Vagina (tissue), 2 donors: ENCODE measurements at places on chromosomes 16 and 17.

DNA sequence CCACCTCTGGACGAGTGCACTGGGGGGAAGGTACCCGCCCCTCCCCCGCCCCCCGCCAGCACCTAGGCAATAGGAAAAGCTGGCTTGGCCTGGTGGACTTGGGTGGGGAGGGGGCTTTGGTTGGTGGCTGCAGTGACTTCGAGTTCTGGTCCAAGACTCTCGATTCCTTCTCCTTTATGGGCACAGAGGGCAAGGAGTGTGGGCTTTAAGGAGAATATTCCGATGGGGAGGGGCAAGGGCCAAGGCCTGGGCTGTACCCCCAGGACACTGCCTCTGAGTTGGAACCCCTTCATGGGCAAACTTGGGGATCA lies 409 bp downstream of the ACSF2 start:
- no peak for DNase-seq

GRCh38 chr16:84661418-84662060 lies 13.2 kb downstream of the KLHL36 start:
- DNase-seq = no peak

DNA sequence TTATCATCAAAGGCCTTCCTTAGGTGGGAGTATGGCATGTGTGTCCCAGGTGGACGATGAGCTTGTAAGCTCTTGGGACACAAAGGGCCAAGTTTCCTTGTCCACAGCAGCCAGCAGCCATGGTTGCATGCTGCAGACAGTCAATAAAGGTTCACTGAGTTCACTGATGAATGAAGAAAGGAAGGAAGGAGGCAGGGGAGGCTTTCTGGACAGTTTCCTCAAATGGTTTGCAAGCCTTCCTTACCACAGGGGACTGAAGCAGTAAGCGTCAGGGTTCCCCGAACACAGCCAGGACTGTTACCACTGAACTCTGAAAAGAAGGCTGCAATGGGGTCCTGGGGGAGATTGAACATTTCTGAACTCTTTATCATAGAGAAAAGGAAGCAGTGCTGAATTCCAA lies 111.1 kb downstream of the GAS7 start:
- no peak for DNase-seq

DNA sequence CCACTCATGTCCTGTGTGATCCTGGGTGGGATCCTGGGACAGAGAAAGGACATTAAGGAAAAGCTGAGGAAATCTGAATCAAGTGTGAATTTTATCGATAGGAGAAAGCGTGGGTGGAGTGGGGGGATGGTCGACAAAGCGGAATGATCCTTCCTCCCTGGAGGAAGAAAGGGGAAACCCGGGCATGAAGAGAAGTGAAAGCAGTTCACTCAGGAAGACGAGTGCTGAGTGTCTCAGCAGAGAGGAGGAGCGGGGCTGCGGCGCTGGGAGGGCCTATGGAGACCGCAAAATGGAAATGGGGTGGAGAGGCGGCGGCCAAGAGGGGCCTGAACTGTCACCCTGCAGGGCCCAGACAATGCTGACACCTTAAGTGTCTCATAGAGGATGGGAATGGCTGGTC lies 8.7 kb downstream of the ZDHHC7 start:
- DNase-seq = no peak

GRCh38 chr16:90018297-90018651 lies 982 bp downstream of the DBNDD1 start:
- no peak for DNase-seq

DNA sequence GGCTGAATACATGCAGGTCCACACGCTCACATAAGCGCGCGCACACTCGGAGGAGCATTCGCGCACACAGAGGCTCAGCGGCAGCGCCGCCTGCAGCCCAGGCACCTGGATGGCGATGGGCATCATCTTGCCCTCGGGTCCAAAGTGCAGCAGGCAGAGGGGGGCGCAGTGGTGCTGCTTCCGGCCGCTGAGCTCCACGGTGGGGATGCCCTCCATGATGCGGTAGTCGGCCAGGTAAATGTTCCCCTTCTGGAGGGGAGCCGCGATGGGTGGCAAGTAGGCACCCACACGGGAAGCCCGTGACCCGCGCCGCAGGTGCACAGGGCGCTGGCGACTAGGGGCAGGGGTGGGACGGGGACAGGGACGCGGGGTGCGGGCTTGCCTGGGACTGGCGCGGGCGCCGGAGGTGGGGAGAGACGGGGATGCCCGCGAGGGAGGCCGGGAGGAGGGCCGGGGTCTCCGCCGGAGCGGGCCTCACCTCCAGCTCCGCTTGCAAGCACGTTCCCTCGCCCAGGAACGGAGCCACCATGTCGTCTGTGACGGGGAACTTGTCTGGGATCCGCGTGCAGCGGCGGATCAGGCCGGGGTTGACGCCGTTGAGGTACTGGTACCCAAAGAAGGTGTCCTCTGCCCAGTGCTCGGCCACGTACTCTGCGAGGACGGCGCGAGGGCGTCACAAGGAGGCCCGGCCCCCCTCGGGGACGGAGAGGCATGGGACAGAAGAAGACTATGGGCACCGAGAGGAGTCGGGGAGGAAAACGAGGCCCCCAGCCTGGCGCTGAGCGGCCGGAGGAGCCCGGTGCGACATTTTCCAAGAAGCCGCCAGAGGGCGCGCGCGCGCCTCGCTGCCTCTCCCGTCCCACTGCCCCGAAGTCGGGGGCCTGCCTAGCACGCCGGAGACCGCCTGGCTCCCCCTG lies 8.0 kb downstream of the ALOX12B start:
- no peak for DNase-seq

- no peak for DNase-seq
Measured at GRCh38 chr17:28097901-28098300, 55.4 kb downstream of the NLK start.

- DNase-seq = no peak
Measured at GRCh38 chr16:53053967-53054669, 673 bp upstream of the CHD9 start.

DNA sequence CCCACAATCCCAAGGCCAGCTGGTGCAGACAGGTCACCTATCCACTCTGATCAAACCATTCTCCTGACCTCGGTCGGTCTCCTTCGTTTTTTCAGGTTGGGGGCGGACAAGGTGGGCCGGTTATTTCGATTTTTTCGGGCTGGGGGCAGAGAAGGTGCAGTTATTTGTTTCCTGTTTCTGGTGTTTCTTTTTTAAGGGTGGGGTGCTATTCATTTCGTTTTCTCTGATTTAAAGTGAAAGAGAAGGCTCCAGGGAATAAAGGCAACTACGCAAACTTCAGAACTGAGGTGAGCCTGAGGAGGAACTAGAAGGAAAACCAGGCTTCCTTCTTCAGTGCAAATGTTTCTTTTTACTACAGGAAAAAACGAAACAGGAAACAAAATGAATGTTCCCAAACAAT lies 64.8 kb downstream of the ANKRD11 start:
- DNase-seq = no peak

- no peak for DNase-seq
Measured at GRCh38 chr16:66913711-66914110, 5.0 kb downstream of the CDH16 start.

DNA sequence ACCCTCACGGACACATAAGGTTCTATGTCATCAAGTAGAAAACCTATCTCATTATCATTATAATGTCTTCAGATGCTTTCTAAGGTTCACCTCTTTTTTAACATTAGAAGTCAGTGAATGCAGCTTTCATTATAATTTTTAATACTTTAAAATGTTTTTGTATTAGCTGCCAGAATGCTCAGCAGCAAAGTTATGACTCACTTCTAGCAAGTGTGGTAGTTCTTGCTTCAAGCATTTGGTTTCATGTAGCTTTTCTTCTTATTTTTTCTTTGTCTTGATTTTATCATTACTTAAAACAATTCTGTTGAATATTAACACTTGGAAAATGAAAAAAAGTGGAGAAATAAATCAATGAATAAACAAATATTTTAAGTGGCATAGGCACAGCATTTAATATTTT lies 23.4 kb downstream of the LPCAT2 start:
- DNase-seq = no peak

DNA sequence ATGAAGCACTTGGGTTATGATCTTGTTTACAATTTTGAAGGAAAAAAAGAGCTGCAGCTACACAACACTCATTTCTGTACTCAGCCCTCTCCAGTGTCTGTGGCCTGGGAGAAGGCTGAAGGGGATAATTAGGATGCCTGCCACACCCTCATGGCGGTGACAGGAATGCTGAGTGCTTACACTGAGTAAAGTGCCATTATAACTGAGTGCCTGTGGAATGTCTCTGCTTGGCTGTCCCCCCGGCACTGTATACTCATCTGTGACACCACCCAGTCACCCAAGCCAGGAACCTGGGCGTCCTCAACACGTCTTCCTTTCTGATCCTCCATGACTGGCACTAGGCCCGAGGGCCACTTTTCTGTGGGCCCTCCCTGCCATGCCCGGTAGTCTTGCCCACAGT lies 3.5 kb upstream of the MRPL38 start:
- DNase-seq = no peak

DNA sequence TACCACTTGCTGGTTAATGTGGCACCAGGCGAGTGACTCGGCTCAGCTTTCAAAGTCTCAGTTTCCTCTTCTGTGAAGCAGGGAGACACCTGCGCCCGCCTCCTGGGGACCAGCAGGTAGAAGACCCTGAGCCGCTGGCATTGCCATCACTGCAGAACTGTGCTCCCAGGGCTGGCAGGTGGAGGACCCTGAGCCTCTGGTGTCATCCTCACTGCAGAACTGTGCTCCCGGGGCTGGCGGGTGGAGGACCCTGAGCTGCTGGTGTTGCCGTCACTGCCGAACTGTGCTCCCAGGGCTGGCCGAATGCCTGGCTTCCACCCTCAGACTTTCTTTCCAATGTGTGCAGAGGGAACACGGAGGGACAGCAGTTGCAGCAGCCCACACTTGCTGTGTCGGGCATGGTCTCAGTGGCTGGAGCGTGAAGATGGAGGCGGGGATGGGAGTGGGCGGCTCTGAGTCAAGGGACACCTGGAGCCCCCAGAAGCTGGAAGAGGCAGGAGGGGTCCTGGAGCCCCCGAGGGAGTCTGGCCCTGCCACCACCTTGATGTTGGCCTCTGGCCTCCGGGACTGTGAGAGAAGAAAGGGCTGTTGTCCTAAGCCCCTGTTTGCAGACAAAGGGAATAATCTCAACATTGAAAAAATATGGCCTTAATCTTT lies 75.8 kb upstream of the METTL9 start:
- no peak for DNase-seq
